HFFc6 (cell line): ENCODE measurements at places on chromosomes 12 and 14. TPM values are rescaled to one million over a fixed set of nuclear protein-coding genes. Genes with fewer than 3 reads are reported as not detected.

DNA sequence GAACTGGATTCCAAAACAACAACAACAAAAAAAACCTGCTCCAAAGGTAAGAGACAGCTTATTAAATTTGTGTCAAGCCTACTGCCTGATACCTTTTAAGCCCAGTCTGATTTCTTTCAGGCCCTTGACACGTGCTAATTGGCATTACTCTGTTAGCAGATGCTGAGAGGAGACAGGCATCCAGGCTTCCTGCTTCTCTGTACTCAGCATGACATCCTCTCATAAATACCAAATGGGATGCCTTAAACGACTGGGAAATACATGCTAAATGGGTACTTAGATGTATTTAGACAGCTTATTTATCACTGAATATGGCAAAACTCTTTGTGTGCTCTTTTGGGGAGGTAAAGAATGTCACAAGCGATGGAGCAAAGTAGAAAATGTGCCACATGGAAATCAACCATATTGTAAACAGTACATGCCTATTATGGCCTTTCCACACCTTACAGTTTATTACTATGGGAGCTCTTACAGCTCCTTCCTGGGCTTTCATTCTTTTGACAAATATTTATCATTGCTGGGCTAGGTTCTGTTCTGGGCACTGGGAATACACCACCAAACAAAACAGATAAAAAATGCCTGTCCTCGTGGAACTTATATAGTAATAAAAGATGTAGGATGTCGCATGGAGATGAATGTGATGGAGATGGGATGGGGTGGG, 11.5 kb upstream of the PCED1B start:
- H3K27ac ChIP-seq = no peak overlapping the region
- H3K4me3 ChIP-seq = no peak overlapping the region
- H3K4me1 ChIP-seq = peaks cover 36% of the 10 kb centered on the region
- H3K27me3 ChIP-seq = no peaks in the 10 kb centered on the region

DNA sequence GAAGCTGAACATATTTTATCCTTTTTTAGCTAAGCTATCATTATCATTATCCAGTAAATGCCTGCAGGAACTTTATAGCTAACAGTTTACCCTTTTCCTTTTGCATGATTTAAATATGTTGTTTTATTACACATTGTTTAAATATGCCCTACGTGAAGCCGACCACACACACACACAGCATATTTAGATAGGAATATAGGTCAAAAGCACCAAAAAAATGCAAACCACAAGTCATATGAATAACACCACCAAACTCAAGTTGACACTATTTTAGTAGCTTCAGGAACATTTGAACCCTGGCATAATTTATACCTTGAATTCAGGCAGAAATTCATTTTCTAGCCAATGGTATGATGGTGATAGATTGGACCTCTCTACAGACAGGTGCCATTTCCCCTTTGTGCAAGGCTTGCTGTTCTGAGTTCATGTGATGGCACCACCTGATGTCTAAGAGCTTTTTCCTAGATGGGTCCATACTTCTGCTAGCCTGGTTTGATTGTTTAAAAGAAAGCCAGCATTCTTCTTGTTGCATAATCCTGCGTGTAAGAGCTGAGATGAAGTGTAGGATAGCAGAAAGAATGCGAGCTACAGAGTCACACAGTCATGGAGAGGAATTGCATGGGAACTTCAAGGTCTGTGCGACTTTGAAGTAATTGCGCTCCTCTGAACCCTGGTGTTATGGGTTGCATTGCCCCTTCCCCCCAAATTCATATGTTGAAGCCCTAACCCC, 454.8 kb upstream of the SOX5 start:
- H3K4me1 ChIP-seq = no peaks in the 10 kb centered on the region
- H3K4me3 ChIP-seq = no peak overlapping the region
- no peaks in the 10 kb centered on the region for H3K36me3 ChIP-seq
- H3K27me3 ChIP-seq = peaks cover 2% of the 10 kb centered on the region; the same call in 1 of the 2 replicates
- no peak overlapping the region for H3K27ac ChIP-seq

DNA sequence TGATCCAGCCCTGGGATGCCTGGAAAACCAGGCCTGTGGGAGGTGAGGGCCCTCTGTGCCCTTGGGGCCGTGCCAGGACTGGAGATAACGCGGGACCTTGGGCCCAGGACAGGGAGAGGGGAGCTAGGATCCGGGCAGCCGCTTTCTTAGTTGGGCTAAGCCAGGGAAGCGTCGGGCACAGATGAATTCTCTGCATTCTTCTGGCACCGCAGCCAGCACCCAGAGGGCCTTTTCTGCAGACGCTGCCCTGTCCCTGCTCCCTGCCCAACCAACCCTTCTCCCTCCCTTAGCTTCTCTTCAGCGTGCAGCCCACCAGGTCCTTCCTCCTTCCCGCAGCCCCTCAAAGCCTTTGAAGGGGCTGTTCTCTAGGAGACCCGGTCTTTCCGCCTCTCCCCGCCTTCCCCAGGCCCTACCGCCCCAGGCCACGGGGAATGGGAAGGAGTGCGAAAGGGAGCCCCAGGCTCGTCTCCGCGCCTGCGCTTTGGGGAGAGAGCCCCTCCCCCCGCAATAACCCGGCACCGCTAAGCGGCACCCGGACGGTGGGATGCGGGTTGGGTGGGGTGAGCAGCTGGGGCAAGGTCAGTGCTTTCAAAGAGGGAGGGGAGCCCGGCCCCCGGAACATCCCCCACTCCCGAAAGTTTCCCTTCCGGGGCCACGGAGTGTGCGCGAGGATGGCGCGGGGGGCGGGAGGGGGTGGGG, 663 bp downstream of the NCKAP5L start:
- H3K27me3 ChIP-seq = peaks cover 2% of the 10 kb centered on the region; the same call in 1 of the 2 replicates
- H3K36me3 ChIP-seq = no peaks in the 10 kb centered on the region
- peak; percentile 61 for DNase-seq
- H3K4me3 ChIP-seq = peak overlapping the region; percentile 96

Gene DPPA3
- not detected in 3 replicates for total RNA-seq
